M059J (cell line): ENCODE measurements at places on chromosomes 16 and 17. TPM values are rescaled to one million over a fixed set of nuclear protein-coding genes. Genes with fewer than 3 reads are reported as not detected.

DNA sequence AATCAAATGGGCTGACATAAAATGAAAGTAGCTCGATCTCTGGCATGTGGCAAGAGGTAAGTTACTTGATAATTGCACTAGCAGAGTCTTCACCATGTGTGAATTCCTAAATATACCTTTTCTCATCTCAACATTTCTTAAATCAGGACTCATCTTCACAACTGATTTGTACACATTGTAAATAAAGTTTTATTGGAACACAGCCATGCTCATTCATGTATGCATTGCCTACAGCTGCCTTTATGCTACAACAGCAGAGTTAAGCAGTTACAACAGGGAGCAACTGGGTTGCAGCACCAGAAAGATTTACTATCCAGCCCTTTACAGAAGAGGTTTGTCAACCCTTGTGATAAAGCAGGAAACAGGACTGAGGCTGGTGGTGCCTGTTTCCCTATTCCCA is 48.1 kb downstream of the ARHGAP17 start:
- DNase-seq = no peak

SETD1A gene
- total RNA-seq = 1.4 and 3.9 TPM in 2 replicates

RAB11FIP4 gene
- 2.0 and 2.7 TPM in 2 replicates for total RNA-seq

APOH gene
- not detected in 2 replicates for total RNA-seq

GRCh38 chr16:21056396-21056795 is 94.2 kb downstream of the DNAH3 start:
- no peak for DNase-seq
